ENCODE measurements at places on chromosomes 7 and 10.

DNA sequence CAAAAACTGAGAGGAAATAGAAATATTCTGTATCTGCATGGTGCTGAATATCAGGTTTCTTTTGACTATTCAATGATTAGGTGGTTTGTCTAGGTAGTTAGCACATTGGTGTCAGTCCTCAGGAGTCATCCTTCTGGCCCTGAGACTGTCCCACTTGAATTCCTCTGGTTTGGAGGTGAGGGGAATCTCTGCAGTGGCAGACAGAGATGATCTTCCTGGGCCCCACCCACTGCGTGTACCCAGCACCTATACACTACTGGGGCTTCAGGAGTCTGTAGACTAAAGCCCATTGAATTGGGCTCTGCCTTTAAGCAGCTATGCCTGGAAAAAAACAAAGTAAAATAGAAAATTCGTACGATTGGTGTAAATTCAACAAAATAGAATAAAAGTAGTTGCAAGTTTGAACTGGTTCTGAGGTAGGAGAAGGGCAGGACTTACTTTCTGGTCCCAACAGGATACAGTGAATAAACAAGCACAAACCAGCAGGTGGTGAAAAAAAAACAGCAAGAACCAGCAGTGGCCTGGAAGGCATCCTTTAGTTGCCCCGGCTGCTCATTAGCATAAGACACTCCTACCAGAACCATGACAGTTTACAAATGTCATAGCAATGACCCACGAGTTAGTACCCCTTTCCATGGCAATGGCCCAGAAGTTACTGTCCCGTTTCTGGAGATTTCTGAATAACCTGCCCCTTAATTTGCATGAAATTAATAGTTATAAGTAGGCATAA, 1.7 kb downstream of the LIPM start:
- no peak for DNase-seq

DNA sequence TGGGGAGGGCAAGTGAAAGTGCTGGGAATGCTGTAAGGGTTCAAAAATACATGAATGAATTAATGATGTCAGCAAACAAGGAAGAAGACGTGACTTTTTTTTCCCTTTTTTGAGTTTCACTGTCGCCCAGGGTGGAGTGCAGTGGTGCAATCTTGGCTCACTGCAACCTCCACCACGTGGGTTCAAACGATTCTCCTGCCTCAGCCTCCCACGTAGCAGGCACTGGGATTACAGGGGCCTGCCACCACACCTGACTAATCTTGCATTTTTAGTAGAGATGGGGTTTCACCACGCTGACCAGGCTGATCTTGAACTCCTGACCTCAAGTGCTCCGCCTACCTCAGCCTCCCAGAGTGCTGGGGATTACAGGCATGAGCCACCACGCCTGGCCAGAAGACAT, 30.0 kb downstream of the DENND10 start:
- DNase-seq: no peak

DNA sequence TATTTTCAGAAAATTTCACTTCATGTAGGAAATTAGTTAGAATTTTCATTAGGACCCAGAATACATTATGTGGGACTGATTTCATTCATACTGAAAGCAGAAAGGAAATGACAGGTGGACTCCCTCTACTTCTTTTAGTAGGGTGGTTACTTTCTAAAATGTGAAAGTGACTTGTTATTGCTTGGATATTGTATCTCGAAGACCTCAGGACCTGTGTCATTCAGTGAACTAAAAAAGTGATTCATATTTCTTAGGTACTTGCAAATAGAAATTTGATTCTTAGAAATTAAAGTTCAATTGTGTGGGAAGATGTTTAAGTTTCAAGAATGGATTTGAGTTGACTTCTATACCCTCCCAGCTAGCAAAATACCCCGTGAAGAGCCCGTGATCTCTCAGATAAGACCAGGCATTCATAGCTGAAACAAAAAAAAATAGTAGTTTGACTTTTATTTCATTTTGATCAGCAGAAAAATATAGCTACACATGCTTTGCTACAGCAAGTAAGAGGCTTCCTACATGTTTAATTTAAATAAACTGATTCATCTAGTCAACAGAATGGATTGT, 1037.1 kb downstream of the GATA3 start:
- DNase-seq: no peak

DNA sequence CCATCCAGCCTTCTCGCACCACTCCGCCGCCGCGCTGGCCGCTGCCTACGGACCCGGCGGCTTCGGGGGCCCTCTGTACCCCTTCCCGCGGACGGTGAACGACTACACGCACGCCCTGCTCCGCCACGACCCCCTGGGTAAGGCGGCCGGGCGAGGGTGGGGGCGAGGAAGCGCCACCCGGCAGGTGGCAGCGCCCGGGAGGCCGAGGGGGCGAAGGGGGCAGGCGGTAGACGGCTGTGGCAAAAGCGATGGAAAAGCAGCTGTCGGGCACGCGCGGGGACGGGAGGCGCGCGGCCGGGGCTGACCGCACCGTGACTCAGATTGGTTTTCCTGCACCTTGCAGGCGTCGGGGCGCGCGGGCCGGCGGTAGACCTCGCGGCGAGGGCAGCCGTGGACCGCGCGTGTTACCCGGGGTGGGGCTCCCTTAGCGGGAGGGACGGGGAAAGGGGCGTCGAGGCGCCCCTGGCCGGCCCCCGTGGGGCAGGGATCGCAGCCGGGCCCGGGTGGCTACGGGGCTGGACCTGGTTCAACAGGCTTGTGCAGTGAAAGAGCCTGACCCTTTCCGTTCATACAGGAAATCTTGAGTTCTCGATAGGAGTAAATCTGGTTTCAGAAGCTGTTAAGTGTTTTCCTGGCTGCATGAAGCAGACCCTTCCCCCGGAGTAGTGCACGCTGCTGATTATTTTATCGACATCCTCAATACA, 608 bp downstream of the HHEX start:
- DNase-seq: peak; percentile 66

- DNase-seq: no peak
These were observed 59.1 kb downstream of the PDGFA start for GRCh38 chr7:460374-461116.

GRCh38 chr7:121003986-121004685, 15.6 kb downstream of the CPED1 start:
- DNase-seq: no peak

- no peak for DNase-seq
These were observed 117.3 kb downstream of the FANK1 start for GRCh38 chr10:126013489-126014281.

Data from CD8-positive, alpha-beta memory T cell (primary cell).